HCEC 1CT (cell line): ENCODE measurements at places on chromosomes 6 and 20.
A peak's percentile ranks its signal among the peaks of the same experiment; 100 is the strongest.

DNA sequence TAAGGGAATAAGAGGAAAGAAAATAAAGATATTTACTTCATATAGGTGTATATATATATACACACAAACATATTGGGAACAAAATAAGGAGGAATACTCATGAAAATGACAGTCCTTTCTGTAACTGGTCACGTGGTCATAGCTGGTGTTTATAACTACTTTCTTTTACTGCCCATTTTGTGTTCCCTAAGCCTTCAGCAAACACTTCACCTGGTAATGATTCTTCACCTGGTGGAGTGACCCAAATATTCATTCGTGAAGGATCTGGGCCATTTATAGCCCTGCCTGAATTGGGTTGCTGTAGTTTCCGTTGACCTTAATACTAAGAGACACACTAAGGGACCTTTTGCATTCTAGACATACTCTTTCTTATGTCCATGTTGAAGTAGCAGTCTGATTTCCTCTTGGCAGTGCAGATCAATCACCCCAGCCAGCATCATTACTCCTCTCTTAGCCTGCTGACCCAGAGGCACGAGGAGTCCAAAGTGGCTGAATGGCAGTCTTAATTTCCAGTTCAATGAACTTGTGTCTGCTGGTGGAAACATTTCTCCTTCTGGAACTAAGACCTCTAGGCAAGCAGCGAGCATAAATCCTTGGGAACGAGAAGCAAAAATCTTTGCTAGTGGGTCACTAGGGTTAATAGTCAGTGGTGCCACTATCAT lies 39.9 kb upstream of the IYD start:
- no peak for DNase-seq

- DNase-seq = peak; percentile 79
These were observed 29.8 kb downstream of the UST start for GRCh38 chr6:148776321-148777308.

DNA sequence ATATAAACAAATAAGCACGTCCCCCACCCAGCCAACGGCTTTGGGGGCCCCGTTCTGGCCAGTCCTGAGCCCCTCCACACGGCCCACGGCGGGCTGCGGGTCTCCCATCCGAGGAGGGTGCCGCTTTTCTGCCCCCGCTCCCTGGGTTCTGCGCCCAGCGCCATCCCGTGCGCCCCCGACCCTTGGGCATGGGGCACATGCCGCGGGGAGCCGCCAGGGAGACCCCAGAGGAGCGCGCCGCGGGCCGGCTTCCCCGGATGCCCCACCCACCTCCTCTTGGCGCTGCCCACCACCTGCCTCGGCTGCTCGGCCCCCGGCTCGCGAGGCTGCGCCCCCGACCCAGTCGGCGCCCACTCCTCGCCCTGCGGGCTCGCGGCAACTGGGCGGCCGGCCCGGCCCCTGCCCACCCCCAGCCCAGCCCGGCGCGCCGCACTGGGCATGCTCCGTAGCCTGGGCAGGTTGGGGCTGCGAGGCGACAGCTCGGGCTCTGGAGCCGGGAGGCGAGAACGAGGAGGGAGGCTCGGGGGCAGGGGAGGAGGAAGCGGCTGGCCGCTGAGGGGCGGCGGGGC lies 570 bp upstream of the PLCB4 start:
- DNase-seq = peak; percentile 48

GRCh38 chr20:22791877-22792525 lies 207.6 kb upstream of the FOXA2 start:
- no peak for DNase-seq

- no peak for DNase-seq
These were observed 2.8 kb upstream of the CTCFL start for GRCh38 chr20:57527728-57528127.

GRCh38 chr6:3912361-3913076 lies 63.3 kb downstream of the FAM50B start:
- no peak for DNase-seq

GRCh38 chr6:1470040-1470439 lies 80.7 kb downstream of the FOXF2 start:
- DNase-seq = no peak

GRCh38 chr6:119768201-119768600 lies 418.6 kb upstream of the MAN1A1 start:
- no peak for DNase-seq

GRCh38 chr6:3571250-3571681 lies 114.4 kb upstream of the SLC22A23 start:
- no peak for DNase-seq

- DNase-seq = no peak
These were observed 107.7 kb downstream of the AGPAT4 start for GRCh38 chr6:161166176-161166575.

- no peak for DNase-seq
These were observed 119.5 kb upstream of the FOXA2 start for GRCh38 chr20:22703843-22704242.

GRCh38 chr6:31096656-31097055 lies 15.7 kb downstream of the C6orf15 start:
- DNase-seq = no peak

GRCh38 chr20:14717134-14717999 lies 380.0 kb upstream of the FLRT3 start:
- no peak for DNase-seq

DNA sequence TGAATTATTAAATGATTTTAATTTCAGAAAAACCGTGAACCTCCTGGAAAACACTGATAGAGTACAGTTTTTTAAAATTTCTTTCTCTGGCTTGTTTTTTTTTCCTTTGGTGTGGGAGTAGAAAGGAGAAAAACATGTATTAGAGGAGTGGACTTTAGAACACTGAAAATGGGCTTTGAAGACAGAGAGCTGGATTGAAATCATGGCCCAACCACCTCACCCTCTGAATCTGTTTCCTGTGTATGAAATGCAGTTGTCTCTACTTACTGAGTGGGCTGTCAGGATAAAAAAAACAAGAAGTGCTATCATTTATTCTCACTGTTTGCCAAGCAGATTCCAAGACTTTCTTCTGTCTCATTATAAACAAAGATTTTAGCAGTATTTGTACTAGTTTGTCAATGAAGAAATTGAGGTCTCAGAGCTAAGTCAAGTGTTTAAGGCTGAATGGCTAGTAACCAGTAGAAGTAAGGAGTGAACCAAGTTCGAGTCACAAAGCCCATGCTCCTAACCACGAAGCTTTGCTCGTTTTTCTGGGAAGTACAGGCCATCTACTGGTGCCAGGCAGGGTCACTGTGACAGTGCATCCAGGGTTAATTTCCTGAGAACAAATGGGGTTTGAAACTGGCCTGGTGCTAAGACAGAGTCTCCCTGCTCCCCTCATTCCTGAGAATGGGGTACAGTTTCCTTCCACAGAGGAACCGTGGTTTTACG lies 256.4 kb downstream of the TMEM242 start:
- DNase-seq = no peak

GRCh38 chr20:48284837-48285236 lies 499.6 kb upstream of the SULF2 start:
- DNase-seq = no peak

DNA sequence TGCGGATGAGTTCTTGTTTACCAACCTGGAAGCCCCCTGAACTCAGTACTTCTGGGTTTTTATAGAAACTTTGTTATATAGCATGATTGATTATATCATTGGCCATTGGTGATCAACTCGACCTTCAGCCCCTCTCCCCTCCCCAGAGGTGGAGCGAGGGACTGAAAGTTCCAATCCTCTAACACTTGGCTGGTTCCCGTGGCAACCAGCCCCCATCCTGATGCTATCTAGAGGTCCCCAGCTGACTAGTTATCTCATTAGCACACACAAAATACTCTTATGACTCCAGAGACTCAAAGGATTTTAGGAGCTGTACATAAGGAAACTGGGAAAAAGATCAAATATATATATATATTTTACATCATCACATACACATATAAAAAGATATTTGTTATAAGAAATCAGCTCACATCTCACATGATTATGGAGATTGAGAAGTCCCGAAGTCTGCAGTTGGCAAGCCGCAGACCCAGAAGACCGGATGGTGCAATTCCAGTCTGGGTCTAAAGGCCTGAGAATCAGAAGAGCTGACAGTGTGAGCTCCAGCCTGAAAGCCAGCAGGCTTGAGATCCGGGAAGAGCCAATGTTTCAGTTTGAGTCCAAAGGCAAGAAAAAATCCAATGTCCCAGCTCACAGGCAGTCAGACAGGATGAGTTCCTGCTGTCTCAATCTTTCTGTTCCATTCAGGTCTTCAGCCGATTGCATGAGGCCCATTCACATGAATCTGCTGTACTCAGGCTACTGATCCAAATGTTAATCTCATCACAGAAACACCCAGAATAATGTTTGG lies 179.3 kb upstream of the DTNBP1 start:
- DNase-seq = no peak

DNA sequence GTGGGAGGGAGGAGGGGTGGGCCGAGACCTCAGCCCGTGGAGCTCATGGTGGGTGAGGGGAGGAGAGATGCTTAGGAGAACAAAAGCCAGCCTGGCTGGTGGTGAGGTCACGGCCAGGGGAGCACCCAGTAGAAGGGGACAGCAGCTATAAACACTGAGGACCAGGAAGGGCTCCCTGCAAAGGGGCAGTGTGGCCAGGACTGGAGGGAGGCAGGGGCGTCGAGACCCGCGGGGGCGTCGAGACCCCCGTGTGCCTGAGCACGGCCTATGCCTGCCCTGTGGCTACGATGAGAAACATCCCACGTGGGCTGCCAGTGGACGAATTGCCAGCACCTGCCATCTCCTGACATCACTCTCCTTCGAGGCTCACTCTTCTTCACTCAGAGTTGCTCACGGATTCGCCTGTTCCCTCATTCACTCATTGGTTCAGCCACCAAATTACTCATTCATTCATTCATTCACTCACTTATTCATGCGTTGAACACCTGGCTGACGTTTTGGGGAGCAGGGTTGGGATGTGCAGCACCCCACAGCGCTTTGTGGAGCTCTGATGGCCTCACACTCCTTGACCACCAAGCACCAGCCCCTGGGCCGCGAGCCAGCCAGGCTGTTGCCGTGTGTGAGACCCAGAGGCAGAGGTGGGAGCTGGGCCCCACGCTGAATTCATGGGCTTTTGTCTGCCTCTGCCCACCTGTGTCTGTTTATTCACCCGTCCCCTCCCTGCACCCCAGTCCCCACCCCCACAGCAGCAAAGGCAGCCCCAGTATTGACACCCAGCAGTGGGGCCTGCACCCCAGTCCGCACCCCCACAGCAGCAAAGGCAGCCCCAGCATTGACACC lies 61.2 kb upstream of the BHLHE23 start:
- DNase-seq = no peak

DNA sequence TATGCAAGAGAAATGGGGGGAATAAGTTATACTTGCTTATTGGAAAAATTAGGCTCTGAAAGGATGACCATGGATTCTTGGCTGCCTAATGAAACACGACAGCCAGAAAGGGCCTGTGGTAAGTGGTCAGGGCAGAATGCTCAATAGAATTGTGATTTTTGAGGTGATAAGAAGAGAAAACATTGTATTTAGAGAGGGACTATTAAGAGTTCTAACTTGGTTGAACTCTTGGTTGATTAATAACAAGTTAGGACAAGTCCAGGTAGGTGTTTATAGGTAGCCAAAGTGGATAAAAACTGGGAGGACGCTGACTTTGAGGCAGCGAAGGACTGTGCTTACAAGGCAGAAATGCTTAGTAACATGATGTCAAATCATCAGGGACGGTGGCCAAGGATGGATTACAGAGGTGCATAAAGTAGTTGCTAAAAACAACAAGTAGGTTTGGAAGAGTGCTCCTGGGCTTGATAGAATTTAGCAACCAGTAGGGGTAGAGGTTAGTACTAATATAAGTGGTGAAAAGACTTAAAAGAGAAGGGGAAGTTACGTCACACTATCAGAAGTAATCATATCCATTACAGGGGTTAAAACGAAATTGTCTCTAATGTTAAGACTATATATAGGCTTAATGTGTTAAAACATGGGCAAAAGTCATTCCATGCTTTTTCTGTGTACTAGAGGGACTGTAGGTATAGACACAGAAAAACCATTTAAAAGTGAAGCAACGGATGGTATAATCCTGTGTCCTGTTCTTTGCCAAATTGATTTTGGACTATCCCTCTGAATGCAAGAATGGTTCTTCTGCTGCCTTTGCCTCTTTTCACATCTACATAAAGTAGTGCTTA lies 98.6 kb downstream of the EYA4 start:
- DNase-seq = no peak

DNA sequence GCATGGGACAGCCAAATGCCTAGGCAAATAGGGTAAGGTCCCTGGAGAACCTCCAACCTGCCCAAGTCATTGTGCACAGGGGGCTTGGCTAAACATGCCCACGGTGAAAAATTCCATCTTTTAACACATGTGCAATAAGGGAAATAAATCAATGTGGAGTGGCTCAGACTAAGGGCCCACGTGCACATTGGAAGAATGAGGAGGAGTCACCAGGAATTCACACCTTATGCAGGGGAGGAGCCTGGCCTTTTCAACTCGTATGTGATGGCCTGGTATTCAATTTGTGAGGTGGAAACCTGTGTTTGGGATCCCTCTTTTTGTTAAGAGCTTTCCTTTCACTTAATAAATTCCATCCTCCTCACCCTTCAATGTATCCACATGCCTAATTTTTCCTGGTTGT lies 12.6 kb downstream of the C6orf52 start:
- DNase-seq = no peak

DNA sequence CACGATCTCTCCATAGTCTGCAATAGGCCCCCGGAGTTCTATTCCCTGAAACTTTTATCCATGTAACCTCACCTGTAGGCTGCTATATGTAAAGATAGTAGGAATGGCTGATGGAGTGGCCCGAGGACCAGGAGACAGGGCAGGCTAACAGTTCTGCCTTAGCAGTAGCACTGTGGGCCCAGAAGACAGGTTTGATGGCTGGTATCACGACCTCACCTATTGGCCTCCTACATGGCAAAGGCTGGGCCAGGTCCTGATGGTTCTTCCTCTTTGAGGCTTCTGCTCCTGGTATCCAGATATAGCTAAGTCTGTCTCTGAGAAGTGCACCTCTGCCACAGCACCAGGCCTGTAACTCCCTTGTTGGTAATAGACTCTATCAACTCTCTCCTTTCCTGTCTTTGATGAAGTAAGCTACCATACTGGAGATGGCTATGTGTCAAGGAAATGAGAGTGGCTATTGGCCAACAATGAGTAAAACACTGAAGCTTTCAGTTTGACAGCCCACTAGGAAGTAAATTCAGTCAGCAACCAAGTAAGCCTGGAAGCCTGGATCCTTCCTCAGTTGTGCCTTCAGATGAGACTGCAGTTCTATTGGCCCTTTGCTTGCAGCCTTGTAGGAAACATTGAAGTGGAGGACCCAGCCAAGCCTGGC lies 5.7 kb downstream of the SPEF1 start:
- no peak for DNase-seq

- DNase-seq = no peak
These were observed 40.2 kb downstream of the PIGU start for GRCh38 chr20:34636648-34637047.
